ENCODE measurements at places on chromosomes 2 and 18. TPM values are rescaled to one million over a fixed set of nuclear protein-coding genes. Genes with fewer than 3 reads are reported as not detected.

Gene M1AP
- total RNA-seq = 2.7 TPM

Gene TUBA4B
- not detected for total RNA-seq

- no peak for DNase-seq
These were observed 387.6 kb upstream of the TNP1 start for GRCh38 chr2:217247476-217247875.

- no peak for DNase-seq
These were observed 219.4 kb upstream of the SMAD7 start for GRCh38 chr18:49170145-49170544.

Measured in lower leg skin (tissue), 4 donors.